ENCODE measurements at places on chromosomes 3 and 15.
A peak's percentile ranks its signal among the peaks of the same experiment; 100 is the strongest.

DNA sequence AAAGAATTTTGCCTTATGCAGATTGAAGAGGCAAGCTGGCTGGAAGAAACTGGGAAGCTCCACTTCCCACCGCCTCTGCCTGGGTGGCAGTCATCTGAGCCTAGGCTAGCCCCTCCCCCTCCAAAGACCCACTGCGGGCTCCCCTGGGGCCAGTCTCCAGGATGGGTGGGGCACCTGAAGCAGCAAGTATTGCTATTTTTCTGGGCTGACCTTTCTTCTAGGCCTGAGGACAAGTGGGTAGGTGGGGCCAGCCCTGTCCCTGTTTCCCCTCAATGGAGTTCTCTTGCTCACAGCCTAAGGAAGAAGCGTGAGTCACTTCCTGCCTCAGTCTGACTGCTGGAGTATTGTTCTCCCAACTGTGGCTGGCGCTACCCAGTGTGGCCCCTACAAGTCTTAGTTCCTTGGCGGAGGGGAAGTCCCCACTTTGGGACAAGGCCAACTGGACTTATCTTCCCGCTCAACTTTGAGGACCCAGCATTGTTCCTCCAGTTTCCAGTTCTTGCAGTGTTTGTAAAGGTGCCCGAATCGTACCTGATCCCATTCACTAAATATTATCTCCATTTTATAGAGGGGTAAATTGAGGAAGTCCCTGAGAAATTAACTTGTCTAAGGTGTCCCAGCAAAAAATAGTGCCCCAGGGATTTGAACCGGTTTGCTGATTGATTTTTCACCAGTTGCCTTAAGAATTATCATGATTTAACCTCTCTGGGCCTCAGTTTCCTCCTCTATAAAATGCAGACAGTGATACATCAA lies 1.4 kb downstream of the FURIN start:
- peak; percentile 99 for DNase-seq

DNA sequence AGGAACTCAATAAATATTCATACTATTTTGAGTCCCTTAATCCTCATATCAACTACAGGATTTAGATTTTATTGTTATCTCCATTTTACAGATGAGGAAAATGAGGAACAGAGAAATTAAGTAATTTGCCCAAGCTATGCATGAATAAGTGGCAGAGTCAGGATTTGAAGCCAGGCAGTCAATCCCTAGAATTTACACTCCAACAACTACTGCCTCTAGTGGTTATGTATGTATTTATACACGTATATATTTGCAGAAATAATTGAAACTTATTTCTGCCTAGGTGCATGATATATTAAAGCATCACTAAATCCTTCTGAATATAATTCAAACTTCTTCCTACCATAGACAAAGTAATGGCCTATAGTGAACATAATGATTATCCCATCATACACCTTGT lies 137.4 kb downstream of the SERPINI1 start:
- peak; percentile 4 for DNase-seq

GRCh38 chr15:101611007-101611406 lies 41.2 kb downstream of the TM2D3 start:
- DNase-seq, result no peak

DNA sequence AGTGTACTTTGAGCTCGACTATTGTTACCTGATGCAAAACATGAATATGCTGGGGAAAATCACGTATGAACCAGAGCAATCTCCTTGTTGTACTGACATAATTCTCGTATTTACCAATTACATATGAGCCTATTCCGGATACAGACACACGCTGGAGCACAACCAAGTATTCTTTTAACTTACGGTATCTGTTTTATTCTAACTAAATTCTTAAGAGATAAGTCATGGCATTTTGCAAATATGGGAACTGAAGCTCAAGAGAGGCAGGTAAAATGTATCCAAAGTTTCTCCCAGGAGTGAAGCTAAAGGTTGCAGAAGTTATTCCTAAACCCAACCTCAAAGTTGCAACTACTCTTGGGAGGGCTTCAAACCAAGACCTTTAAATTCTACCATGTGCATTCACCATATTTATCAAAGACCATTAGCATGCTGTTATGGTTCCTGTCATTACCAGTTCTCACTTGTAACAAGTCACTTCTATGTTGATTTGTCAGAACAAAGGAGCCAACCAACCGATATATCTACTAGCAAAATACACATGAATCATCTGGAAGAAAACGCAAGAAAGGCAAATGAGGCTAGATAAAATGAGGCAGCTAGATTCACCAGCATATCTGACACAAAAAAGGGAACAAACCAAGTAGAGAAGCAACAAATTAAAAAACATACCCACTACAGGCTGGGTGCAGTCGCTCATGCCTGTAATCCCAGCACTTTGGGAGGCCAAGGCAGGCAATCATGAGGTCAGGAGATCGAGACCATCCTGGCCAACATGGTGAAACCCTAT lies 17.8 kb downstream of the TBL1XR1 start:
- DNase-seq, result no peak

DNA sequence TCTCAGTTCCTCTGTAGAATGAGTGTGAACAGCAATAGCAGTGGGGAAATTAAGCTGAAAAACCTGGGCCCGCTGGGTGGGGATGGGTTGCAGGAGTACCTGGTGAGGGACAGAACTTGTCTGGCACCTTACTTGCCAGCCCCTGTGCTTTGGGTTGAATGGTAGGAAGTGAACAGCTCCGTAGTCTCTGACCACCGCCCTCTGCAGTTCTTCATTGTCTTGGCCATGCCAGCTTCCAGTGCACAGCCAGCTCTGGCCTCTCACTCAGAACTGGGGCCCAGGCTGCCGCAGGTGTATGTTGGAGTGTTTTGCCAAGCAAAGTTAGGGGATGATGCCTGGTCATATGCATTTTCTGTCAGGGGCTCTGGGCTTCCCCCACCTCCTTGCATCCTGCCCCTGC lies 14.0 kb upstream of the CHST14 start:
- no peak for DNase-seq

DNA sequence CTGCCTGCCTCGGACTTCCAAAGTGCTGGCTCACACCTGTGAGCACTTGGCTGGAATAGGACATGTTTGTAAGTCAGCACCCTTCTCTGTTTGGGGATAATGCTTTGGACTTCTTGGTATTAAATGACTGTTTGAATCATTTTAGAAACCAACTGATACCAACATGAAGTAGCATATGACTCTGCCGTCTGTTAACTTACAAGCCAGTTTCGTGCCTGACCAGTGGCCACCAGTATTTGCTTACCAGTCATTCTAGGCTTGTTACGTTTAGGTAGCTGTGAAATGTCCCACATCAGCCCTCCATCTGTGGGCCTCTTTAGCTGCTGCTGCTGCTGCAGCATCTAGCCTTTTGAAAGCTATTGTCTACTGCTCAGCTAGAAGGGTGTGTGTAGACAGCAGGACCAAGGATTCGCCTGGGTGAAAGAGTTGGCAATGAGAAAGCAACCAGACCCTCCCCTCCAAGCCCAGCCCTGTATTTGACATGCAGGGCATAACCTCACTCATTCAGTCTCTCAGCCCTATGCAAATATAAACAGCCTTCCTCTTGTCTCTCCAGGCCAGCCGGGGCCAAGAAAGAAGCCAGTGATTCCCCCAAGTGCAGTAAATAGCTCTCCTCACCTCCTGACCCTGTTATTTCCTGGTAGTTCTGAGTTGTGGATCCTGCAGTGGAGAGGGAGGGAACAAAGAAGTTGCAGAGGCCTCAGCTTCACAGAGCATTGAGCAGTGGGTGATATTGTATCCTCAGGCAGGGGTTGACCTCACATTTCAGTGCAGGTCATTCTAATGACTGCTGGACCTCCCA lies 51.0 kb downstream of the NKIRAS1 start:
- peak; percentile 19 for DNase-seq

DNA sequence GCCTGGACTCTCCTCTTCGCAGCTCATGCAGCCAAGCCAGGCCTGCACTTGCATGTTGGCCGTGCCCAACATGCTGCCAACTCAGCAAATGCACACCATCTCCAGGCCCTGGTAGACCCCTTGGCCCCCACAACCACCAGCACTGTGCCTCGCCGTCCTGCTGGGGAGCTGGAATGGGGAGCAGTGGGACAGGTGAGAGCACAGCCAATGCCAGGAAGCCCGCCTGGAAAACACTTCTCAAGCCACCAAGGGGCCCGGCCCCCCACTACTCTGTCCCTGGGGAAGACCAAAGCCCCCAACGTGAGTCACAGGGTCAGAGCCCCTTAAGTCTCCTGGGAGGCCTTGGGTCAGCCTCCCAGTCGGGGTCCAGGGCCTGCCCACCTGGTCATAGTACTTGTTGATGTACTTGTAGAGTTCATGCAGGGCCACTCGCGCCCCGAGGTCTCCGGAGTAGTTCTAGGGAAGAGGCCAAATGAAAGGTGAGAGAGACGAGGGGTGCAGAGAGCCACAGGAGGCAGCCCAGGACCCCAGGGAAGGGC lies 24.5 kb downstream of the PLXNB1 start:
- no peak for DNase-seq

GRCh38 chr3:134917631-134918030 lies 122.6 kb downstream of the EPHB1 start:
- no peak for DNase-seq

GRCh38 chr15:63093486-63094205 lies 28.0 kb upstream of the LACTB start:
- peak; percentile 82 for DNase-seq

DNA sequence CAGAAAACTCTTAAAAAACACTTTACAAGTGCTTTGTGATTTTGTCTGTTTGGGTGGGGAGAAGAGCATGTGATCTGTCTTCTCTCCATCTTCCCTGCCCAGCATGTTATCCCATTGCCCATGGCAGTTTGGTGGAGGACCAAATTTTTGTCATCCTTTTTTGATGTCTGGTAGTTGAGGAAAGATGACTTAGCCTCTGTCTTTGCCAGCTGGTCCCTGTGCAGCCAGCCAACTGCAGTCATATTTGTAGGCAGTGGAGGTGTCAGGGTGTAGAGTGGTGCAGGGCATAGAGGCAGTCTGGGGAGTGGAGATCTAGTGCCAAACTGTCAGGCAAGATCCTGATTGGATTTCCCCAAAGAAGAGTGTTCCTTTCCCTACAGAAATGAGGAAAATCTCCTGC lies 40.7 kb downstream of the GASK1A start:
- DNase-seq, result no peak

DNA sequence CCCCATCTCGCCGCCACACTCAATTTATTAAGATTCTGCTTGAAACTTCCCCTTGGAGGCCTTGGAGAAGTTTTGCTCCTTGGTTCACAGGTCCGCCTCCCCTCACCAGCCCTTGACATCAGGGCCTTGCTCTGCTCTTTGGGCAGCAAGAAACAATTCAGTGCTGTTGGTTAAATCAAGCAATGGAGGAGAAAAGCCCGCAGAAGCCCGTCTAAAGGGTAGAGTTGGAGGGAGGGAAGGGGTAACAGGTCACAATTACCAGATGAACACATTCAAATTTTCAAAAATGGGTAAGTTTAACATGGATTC lies 429 bp downstream of the PARP9 start:
- no peak for DNase-seq

DNA sequence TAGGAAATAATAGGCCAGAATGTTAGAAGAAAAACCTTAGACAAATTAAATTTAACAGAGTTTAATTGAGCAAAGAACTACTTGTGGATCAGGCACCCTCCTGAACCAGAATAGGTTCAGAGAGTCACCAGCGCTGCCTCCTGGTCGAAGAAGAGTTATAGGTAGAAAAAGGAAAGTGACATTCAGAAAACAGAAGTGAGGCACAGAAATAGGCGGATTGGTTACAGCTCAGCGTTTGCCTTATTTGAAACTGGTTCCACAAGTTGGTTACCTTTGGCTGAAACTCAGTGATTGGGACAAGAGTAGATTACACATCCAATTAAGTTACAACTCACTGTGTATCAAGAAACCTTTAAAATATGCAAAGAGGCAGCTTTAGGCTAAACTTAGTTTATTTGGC lies 4.4 kb downstream of the AADAC start:
- no peak for DNase-seq

GRCh38 chr3:193573403-193574191 lies 18.9 kb upstream of the ATP13A4 start:
- DNase-seq, result no peak

GRCh38 chr3:69921651-69922050 lies 77.9 kb upstream of the SAMMSON start:
- no peak for DNase-seq

DNA sequence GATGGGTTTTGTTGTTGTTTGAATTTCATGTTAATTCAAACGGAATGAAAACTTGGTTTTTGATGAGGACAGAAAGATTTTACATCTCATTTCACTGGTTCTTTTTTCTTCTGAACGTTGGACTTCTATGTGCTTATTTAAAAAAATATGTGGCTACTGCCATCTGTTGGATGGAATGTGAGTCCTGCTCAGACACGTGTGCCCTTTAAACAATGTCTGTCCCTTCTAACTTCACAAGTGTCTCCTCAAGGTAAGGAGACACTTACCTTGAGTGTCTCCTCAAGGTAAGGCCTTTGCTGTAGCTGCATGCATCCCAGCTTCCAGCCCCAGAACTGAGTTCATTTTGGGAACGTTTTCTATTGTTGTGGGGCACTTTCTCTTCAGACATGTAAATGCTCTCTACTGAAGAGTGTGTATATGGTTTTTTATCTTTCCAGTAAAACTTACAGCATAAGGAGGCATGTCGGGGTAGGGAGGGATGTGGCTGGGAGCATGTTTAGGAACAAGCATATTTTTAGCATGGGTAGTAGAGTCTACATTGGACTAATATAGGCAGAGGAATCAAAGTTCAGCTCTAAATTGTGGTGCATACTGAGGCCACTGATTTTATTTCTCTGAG lies 63.1 kb upstream of the UBE3A start:
- DNase-seq, result no peak

- DNase-seq, result no peak
Measured at GRCh38 chr3:172052405-172052804, 13.0 kb downstream of the FNDC3B start.

GRCh38 chr3:151387432-151387831 lies 2.9 kb upstream of the P2RY12 start:
- no peak for DNase-seq

DNA sequence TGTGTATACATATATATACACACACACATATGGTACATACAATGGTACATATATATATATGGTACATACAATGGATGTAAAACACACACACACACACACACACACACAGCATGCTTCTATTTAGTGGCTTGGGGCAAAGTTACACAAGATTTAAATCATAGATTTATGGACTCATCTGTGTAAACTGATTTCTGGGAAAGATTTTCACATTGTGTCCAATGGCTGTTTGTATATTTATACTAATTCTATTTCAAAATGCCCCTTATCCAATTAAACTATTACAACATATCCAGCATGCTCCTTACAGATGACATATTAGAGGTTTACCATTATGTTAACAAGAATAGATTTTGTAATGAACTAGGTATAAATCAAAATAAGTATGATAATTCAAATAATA lies 94.9 kb downstream of the ANO10 start:
- DNase-seq, result no peak

DNA sequence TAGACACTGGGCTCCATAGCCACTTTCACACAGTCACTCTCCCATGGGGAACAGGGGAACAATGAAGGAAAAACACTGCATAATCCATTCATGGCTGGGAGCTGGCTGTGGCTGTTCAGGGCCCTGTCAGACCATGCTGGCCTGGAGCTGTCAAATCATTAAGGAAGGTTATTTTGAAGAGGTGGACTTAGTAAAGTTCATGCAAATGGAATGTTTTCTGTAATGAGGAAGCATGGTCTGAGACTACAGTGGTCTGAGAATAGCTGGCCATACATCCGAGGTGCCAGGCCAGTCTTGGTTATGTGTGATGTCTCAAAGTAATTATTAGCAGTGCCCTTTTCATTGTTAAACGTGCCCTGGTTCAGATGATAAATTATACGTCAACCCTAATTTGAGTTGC lies 117.1 kb upstream of the MRPS22 start:
- DNase-seq, result no peak

- no peak for DNase-seq
Measured at GRCh38 chr3:99199021-99199420, 297.5 kb upstream of the DCBLD2 start.
